ENCODE measurements at places on chromosomes 13 and 19.

- no peak for DNase-seq
These were observed 320.0 kb downstream of the TEX29 start for GRCh38 chr13:111640476-111640875.

GRCh38 chr13:104592127-104592526, 1525.9 kb upstream of the SLC10A2 start:
- no peak for DNase-seq

GRCh38 chr19:36060430-36060829, 5.7 kb downstream of the WDR62 start:
- DNase-seq: no peak

- DNase-seq: no peak
These were observed 74.4 kb downstream of the ARHGAP35 start for GRCh38 chr19:46935066-46935663.

GRCh38 chr13:77893066-77893465, 25.6 kb downstream of the EDNRB start:
- DNase-seq: peak; percentile 60
